ENCODE measurements at places on chromosomes 4 and X. TPM values are rescaled to one million over a fixed set of nuclear protein-coding genes. Genes with fewer than 3 reads are reported as not detected.

NPY1R gene
- polyA plus RNA-seq: not detected

SLC6A14 gene
- polyA plus RNA-seq: not detected

DCLK2 gene
- polyA plus RNA-seq: 2.3 TPM

TKTL2 gene
- not detected for polyA plus RNA-seq

PNCK gene
- not detected for polyA plus RNA-seq

MID2 gene
- 2.4 TPM for polyA plus RNA-seq

MAGEA1 gene
- not detected for polyA plus RNA-seq

TMEM144 gene
- polyA plus RNA-seq: not detected

NXF2B gene
- not detected for polyA plus RNA-seq

RS1 gene
- polyA plus RNA-seq: not detected

SPANXN2 gene
- polyA plus RNA-seq: not detected

ZRSR2 gene
- polyA plus RNA-seq: 43.8 TPM

ZFX gene
- 39.1 TPM for polyA plus RNA-seq

MAGEH1 gene
- polyA plus RNA-seq: 18.2 TPM

VEGFC gene
- polyA plus RNA-seq: not detected

MAGEA8 gene
- not detected for polyA plus RNA-seq

AMER1 gene
- 0.05 TPM for polyA plus RNA-seq

RBM47 gene
- 20.9 TPM for polyA plus RNA-seq

GPR50 gene
- polyA plus RNA-seq: not detected

SSX2 gene
- not detected for polyA plus RNA-seq

ITM2A gene
- 59.0 TPM for polyA plus RNA-seq

ZFP92 gene
- polyA plus RNA-seq: 0.21 TPM

MAOB gene
- polyA plus RNA-seq: not detected

PPP1R2C gene
- 4.6 TPM for polyA plus RNA-seq

LDB2 gene
- polyA plus RNA-seq: not detected

ZXDA gene
- polyA plus RNA-seq: 5.8 TPM

ZNF157 gene
- polyA plus RNA-seq: 0.44 TPM

F8A2 gene
- not detected for polyA plus RNA-seq

RBMXL3 gene
- polyA plus RNA-seq: not detected

Measured in IgD-negative memory B cell (primary cell).